ENCODE measurements at places on chromosomes 16 and 17.
A peak's percentile ranks its signal among the peaks of the same experiment; 100 is the strongest.

DNA sequence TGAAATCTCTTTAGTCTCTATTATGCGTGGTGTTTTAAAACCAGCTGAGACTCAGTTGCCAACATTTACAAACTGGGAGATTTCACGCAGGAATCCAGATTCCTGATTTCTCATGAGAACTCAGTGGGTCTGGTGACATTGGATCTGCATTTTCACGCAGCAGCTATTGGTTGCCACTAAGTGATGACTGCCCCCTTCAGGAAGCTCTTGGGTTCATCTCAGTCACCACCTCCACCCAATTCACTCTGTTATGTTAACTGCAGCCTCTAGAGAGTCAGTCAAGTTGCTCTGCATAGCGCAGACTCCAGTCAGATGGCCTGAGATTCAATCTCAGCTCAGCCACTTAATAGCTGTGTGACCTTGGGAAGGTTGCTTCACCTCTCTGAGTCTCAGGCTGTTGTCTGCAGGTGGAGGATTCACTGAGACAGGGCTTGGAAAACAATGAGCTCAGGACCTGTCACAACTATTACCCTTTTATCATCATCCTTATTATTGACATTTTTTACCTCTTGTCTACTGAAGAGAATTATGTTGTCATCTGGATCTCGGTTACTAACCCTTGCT, 6.4 kb downstream of the SHISA9 start:
- DNase-seq = no peak

DNA sequence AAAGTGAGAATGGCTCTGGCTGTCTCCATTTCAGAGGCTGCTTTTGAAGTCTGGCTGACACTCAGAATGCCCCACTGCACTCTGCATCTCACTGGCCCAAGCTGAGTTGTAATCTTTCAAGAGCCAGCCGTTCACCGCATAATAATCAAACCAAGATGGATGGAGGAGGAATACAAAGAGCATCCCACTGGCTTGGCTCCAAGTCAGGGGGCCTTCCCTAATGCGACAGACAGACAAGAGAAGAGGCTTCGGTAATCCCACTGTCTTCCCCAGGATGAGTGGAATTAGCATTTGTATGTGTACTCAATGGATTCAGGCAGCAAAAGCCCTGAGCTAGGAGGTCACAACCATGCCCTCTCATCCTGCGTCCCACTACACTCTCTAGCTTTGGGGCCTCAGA, 68.0 kb downstream of the CBLN1 start:
- DNase-seq = peak; percentile 31

GRCh38 chr16:84042308-84042878, at the start of gene SLC38A8:
Gene SLC38A8, minus strand, starts transcription at chr16:84042795. Its CDS starts 638 bp downstream, at chr16:84042157.
- DNase-seq = no peak

DNA sequence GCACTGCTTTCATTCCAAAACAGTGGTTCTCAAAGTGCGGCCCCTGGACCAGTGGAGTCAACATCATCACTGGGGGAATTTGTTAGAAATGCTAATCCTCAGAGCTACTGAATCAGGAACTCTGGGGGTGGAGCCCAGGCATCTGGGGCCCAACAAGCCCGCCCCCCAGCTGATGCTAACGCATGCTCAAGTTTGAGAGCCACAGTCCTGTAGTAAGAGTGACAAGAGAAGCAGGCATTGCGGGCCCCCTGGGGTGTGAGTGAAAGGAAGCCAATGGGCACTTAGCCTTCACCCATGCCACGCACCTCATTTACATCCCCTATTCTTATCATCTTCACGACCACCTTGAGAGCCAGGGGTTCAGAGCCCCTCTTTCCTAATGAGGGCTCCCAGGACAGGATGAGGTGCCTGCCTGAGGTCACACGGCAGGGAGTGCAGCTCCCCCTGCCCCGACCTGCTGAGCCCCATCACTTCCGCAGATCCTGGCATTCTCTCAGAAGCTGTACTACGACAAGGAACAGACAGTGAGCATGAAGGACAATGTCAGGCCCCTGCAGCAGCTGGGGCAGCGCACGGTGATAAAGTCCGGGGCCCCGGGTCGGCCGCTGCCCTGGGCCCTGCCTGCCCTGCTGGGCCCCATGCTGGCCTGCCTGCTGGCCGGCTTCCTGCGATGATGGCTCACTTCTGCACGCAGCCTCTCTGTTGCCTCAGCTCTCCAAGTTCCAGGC, 9.1 kb downstream of the CA4 start:
- DNase-seq = no peak

DNA sequence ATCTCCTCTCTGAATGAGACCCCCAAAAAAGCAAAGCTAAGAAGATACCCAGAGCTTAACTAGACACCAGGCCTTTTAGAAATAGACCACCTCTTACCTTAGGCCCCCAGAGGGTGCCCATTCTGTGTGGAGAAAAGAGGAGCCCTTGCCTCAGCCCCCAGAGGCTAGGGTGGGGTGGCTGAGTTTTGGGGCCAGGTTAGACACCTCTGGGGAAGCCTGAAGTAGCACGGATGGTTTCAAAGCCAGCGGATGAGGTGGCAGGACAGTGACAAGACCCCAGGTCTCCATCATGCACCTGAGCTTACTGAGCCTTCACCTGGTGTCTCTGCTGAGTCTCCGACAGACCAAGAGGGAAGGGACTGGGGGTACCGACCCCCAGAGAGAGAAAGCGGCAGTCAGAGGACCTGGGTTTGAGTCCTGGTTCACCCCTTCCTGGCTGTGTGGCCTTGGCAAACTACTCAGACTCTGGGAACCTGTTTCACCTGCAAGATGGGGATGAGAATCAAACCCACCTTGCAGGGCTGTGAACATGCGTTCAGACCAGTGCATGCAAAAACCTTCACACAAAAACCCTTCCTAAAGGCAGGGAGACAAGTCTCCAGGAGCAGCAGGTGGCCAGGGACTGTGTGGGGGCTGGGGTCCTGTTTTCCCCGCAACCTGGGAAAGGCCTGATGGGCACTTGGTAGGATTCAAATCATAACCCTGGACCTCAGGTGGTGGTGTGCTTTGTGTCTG, 7.7 kb downstream of the SCGB1C2 start:
- peak; percentile 3 for DNase-seq

DNA sequence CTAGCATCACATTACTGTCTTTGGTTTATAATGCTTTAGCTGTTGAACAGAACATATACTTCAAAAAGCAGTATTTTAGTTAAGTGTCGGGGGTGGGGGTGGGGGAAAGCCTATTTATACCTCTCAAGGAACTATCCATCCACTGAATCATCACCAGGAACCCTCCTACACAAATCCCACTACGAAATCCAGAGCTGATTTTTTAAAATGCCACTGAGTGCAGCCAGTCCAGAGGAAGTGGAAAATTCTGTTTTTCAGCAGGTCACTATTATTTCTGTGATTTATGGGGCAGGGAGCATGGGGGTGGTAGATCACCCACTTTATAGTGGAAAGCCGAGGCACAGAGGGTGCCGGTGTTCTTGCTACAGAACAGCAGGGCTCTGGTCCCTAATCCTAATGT, 284.1 kb downstream of the SOX9 start:
- no peak for DNase-seq

DNA sequence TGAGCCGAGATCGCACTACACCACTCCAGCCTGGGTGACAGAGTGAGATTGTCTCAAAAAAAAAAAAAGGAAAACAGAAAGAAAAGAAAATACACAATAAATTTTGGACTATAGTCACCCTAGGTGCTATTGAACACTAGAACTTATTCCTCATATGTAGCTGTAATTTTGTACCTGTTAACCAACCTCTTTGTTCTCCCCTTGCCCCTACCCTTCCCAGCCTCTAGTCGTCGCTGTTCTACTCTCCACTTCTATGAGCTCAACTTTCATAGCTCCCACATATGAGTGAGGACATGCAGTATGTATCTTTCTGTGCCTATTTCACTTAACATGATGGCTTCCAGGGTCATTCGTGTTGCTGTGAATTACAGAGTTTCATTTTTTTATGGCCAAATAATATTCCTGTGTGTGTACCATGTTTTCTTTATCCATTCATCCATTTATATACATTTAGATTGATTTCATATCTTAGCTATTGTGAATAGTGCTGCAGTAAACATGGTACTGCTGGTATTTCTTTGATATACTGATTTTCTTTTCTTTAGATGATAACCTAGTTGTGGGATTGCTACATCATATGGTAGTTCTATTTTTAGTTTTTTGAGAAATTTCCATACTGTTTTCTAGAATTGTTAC, 28.3 kb downstream of the VPS35L start:
- peak; percentile 44 for DNase-seq

DNA sequence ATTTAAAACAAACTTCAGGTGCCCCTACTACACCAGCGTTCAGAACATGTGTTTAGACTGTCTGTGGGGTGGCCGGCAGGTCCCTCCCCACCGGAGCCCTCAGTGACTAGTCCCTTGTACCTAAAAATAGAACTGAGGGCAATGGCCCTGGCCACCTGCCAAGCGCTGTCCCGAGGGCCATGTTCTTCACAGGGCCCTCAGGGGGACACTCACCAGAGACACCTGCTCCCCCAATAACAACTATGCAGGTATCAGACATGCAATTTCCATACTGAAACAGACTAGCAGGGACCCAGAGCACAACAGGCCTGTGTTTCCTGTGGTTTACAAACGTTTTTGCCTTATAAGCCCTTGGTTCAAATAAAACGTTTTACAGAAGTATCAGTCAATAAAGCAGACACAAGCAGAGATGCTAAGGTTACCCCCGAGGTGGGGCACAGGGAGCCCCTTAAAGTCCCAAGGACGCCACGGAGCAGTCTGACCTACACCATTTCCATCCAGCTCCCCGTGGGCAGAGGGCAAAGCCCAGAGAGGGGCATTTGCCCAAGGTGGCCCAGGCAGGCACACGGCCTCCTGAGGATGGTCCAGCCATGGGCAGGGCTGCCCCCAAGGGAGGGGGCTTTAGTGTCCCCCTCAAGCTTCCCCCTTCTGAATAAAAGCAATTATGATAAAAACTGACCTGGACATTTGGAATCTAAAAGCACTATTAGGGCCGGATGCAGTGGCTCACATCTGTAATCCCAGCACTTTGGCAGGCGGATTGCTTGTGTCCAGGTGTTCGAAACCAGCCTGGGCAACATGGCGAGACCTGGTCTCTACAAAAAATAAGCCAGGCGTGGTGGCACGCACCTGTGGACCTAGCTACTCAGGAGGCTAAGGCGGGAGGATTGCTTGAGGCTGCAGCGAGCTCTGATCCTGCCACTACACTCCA, 896 bp upstream of the MYLK3 start:
- no peak for DNase-seq

GRCh38 chr16:54631782-54632181, 298.9 kb upstream of the IRX5 start:
- no peak for DNase-seq

- no peak for DNase-seq
These were observed 157.1 kb upstream of the WSCD1 start for GRCh38 chr17:5913032-5913531.

DNA sequence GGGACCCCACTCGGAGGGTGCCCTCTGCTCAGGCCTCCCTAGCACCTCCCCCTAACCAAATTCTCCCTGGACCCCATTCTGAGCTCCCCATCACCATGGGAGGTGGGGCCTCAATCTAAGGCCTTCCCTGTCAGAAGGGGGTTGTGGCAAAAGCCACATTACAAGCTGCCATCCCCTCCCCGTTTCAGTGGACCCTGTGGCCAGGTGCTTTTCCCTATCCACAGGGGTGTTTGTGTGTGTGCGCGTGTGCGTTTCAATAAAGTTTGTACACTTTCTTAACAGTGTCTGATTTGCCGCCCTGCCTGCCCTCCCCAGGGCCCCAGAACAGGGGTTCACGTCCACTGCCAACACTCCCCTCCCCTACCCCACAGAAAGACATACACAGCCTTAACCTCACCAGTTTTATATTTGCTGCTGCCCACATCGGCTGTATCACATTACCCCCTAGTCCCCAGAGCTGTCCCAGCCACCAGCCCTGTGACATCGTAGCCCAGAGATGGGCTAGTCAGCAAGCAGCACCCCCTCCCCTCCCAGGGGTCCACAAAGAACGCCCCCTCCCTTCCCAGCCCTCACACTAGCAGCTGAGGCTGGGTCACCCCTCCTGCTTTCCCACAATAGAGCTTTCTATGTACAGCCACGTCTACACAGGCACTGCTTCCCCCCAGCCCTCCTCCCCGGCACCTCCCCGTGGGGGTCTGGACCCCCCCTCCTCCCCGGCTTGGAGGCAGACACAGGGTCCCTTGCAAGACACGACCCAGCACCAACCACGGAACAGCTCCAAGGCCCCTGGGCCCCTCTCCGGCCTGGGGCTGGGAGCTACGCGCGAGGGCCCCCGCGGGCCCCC, 7.9 kb downstream of the GRN start:
- no peak for DNase-seq

GRCh38 chr17:28744104-28744971, 527 bp downstream of the TRAF4 start:
- peak; percentile 74 for DNase-seq

GRCh38 chr16:27690608-27691007, 140.7 kb downstream of the KATNIP start:
- peak; percentile 65 for DNase-seq

DNA sequence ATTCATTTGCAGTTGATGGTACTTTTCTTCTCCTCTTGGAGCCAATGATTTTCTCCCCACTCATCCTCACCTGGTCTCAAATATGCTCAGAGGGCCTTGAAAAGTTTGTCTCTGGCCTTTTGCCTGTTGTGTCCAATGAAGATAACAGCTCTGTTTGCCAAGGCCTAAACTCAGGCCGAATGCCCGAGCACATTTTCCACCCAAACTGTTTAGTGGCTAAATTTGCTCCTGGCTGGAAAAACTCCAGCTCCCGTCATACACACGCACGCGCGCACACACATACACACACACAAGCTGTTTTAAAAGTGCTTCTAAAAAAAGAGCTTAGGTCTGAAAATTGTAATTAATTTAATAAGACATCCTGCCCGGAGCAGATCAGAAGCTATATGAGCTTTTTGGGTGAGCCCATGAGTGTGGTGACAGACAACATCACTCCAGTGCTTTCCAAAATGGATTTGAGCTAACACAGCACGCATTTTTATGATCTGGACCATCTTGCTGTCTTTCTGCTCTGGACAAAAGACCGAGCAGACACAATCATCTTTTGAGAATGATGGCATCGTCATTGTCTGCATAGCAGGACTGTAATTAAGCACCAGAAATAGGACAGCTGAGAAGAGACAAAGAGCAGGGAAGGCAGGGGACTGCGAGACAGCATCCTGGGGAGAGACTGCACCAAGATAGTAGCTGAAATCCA, 48.9 kb downstream of the IRX6 start:
- DNase-seq = no peak

DNA sequence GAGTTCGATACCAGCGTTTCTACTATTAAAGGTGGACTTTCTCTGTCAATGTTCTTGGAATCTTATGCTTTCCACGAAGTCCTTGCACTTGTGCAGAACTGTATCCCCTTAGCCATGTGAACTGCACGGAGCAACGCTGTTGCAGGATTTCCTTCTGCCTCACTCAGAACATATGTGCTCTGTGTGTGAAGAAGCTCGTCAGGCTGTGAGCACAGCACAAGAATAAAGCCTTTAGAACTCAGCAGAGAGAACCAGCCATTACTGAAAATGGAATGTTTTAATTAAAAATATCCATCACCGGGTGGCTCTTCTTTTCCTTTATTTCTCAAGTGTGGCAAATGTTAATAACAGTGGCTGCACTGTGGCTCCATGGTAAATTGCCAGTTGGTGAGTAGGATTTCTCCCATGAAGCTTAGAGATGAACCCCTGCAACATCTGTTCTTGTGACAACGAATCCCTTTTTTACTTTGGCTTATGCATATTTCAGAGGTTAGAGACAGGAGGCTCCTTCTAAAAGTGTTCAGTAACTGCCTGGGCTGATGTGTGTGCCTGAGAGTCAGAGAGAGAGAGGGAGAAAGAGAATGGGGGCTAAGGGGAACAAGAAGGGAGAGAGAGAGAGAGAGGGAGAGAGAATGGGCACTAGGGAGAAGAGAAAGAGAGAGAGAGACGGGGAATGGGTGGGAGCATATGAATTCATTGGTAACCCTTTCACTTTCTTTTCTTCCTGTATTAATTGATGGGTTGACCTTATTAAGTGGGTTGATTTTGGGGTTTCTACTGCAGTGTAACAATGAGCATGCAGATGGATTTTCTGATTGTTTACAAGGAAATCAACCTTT, 50.0 kb downstream of the RPTOR start:
- DNase-seq = no peak
